ACHN (cell line): ENCODE measurements at places on chromosomes 7 and 10.
A peak's percentile ranks its signal among the peaks of the same experiment; 100 is the strongest.

GRCh38 chr7:132758986-132759385, 182.7 kb upstream of the PLXNA4 start:
- DNase-seq: no peak

- no peak for DNase-seq
Observed at GRCh38 chr10:71396084-71396710, 523 bp upstream of the CDH23 start.

GRCh38 chr10:100744987-100745881, at the start of gene PAX2:
TSS of gene PAX2 (plus strand) at chr10:100745582. CDS start at chr10:100746261, 679 bp downstream.
- DNase-seq: peak; percentile 90

DNA sequence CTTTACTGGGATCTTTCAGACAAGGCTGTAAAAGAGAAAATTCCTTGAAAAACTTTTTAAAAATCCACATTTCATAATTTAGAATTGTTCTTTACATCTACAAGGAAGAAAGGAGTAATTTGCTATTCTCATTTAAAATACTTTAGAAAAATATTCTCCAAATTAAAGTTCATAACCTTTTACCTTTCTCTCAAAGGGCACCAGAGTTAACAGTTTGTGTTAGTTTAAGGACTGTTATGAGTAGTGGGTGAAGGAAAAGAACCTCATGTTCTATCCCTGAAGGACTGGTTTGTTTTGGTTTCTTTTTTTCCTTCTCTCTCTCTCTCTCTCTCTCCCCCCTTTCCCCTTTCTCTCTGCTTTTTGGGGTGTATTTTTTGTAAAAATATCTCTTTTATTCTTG, 4.1 kb downstream of the AGMO start:
- peak; percentile 20 for DNase-seq

DNA sequence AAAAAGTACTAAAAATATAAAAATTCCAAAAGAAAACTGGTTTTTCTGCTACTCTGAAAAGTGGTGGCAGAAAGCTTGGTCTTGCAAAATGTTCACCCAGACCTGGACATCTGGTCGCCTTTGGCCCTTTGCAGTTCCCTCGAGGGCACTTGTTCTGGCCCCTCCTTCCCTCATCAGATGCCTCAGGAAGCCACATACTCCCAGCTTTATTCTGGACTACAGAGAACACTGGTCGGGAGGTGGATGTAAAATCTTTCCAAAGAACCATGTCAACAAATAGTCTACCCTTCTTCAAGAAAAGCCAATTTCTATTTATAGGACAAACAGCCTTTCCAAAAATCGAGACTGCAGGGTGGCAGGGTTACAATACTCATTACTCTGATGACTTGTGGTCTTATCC, 726.1 kb downstream of the TNS3 start:
- DNase-seq: no peak

GRCh38 chr10:44779511-44779910, 131.6 kb upstream of the TMEM72 start:
- no peak for DNase-seq

GRCh38 chr10:1558906-1559305, 178.4 kb downstream of the ADARB2 start:
- no peak for DNase-seq

GRCh38 chr7:134320201-134320600, 3.5 kb upstream of the SLC35B4 start:
- peak; percentile 60 for DNase-seq

GRCh38 chr7:98464558-98464940, 63.7 kb upstream of the BAIAP2L1 start:
- DNase-seq: no peak

DNA sequence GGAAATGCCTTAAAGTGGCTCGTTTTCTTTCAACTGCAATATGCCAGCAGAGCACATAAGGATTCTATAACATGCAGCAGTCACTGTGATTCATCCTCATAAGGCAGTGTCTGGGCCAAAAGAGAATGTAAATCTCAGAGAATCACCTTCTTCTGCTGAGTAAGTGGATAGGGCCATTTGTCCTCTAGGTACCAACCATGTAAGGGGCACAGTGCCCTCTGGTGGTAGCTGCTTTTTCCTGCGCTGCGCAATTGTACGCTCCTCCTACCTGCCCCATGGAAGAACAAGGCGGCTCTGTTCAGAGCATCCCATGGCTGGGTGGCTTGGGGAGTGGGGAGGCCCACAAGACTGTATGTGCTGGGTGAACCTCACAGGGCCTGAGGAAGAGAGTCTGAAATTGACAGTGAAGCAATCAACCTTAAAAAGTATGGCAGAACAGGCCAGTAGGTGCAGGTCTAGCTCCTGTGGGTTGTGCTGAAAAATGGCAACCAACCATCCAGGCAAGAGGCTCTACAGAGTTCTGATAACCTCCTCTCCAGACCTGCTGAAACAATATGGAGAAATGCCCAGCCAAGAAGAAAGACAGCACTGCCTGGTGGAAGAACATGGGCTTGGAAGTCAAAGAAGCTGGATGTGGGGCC, 78.6 kb upstream of the C10orf90 start:
- DNase-seq: peak; percentile 67

DNA sequence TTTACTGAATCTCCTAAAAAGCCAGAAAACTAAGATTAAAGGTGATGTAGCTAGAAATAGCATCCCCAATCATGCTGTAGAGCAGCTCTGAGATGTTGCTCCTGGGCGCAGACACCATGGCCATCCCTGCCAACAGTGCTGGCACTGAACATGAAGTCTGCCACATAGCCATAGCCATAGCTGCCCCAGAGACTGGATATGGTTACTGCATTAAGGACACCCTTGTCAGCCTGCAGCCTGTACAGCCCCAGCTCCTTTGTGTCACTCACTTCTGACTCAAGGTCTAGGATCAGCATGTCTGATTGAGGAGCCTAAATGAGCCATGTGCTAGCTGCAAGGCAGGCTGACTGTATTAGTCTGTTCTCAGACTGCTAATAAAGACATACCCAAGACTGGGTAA, 284.6 kb downstream of the RPS24 start:
- DNase-seq: no peak

- peak; percentile 85 for DNase-seq
Observed at GRCh38 chr7:158431941-158432347, 155.7 kb downstream of the PTPRN2 start.

GRCh38 chr7:3931843-3932242, 630.8 kb downstream of the SDK1 start:
- no peak for DNase-seq

GRCh38 chr7:95828824-95829790, 56.8 kb downstream of the DYNC1I1 start:
- no peak for DNase-seq

DNA sequence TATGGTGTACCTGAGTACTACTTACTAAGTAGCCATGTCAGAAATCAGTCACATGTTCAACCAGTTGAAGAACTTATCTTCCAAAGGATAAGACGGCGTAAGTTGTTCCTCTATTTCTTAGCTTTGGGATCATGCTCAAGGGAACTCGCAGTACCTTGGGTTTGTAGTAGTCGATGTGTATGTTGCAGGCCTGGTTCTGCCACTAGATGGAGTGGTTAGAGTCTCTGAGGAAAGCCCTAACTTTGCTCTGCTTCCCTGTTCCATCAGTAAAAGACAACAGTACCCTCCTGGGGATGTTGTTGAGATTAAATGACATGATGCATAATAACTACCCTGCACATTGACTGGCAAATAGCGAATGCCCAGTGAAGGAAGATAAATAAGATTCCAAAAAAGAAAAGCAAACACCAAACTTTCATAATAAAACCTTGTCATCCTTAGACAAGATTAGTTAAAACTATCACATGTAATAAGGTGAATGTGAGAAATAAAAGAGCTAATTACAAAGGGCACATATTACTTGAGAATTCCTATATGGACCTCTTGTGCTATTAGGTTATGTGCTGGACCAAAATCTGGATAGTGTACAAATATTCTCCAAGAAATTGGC, 165.9 kb downstream of the ABCA13 start:
- peak; percentile 41 for DNase-seq

- DNase-seq: no peak
Observed at GRCh38 chr7:110943701-110944345, 147.1 kb upstream of the LRRN3 start.

- DNase-seq: peak; percentile 90
Observed at GRCh38 chr10:100286051-100287033, at the start of gene BLOC1S2. TSS of gene BLOC1S2 (minus strand) at chr10:100286680. CDS start at chr10:100286659, 21 bp downstream.

GRCh38 chr10:1782841-1783240, 45.5 kb upstream of the ADARB2 start:
- no peak for DNase-seq

DNA sequence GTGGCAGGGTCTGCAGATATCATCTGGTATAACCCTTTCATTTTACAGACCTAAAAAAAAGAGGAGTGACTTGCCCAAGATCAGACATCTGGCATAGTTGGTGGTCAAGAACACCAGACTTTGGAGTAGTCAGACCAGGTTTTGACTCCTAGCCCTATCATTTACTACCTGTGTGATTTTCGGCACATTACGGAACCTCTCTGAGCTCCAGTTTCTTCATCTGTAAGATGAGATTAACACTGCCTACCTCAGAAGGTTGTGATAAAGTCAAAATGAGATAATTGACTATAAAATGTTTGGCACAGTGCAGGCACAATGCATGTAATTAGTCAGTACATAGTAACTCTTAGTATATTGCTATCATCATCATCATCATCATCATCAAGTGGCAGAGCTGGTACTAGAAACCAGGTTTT, 1.2 kb downstream of the STRIP2 start:
- DNase-seq: no peak

- no peak for DNase-seq
Observed at GRCh38 chr10:122998360-122998917, 10.2 kb downstream of the IKZF5 start.

DNA sequence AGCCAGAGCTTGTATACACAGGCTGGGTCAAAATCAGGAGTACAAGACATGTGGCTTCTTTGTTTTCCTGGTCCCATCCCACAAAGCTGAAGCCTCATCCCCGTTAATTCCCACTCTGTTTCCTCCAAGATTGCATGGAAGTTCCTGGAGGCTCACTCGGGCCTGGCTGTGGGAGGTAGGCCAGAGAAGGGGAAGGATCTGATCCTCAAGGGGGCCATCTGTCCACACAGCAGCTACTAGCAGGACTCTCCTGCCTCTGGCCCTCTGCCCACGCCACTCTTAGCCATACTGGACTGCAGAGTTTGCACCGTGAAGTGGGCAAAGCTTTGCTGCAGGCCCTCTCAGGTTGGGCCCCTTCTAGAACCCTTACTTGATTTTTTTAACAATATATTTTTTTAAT, 160.6 kb downstream of the FGFR2 start:
- no peak for DNase-seq

- DNase-seq: no peak
Observed at GRCh38 chr10:44024356-44025116, 360.4 kb downstream of the CXCL12 start.

DNA sequence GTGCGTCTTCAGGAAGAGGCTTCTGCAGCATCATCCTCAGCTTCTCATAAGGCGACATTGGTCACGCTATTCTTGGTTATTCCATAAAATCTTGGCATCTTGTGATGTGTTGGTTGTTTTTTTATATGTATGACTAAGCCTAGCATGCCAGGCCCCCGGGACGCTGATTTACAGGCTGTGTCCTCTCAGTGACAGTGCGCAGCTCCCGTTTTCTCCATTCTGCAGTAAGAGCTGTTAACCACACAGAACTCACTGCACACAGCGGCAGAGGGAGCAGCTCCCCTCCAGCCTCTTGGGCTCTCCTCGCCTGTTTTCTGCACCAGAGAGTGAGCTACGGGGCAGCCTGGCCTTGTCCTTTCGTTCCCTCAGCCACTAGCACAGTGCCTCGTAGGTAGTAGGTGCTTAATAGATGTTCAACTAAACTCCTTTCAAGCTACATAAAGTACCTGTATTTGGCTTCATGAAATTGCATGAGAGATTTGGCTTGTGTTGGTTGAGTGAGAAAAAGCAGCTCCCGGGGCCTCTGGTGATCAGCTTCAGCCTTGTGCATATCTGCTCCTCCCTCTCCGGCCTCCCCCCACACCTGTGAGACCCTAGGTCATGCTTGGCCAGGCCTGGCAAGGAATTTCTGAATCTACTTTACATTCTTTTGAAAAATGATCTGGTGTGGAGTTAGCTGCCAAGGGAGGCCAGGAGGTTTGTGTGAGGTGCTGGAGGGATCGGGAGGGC, 116.2 kb downstream of the WDR37 start:
- DNase-seq: no peak

GRCh38 chr10:77977016-77977415, 50.5 kb upstream of the DLG5 start:
- no peak for DNase-seq

DNA sequence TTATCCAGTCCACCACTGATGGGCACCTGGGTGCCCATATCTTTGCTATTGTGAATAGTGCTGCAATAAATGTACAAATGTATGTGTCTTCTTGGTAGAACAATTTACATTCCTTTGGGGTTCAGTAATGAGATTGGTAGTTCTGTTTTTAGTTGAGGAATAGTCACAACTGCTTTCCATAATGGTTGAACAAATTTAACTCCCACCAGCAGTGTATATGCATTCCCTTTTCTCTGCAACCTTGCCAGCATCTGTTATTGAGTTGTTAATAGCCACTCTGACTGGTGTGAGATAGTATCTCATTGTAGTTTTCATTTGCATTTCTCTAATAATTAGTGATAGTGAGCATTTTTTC, 27.8 kb downstream of the COA1 start:
- no peak for DNase-seq

DNA sequence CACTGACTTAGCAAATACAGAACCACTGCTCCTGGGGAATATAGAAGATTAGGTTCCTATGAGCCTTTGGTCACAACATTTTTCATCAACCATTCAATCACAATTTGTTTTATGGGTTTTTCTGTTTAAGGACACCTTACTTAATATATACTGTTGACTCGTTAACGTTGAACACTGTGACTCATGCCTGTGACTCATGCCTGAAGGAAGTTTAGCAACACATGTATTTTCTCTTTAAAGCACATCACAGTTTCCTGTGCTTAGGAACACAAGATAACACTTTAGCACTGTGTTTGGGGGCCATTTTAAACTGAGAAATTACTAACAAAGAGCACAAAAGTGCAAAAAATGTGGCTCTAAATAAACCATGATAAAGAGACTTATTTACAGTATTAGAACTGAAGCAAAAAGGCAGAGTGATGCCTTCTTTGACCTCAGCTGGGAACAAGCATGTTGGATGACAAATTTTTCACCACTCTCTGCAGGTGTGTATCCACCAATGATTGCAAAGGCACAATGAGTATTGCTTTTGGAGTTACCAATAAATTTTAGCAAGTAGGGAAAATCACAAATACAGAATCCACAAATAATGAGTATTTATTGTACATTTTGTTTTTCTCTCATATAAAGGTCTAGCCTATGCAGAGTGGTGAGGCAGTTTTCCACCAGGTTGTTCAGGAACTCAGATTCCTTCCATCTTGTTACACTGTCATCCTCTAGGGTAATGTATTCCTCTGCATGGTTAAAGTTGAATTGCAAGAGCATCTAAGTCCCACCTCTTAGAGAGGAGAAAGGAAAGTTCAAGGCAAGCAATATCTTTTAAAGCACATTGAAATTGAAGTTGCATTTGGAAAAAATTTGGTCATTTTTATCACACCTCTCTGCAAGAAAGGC, 7.3 kb downstream of the FGFBP3 start:
- peak; percentile 80 for DNase-seq

GRCh38 chr10:120702032-120702431, 149.1 kb upstream of the WDR11 start:
- no peak for DNase-seq

- DNase-seq: no peak
Observed at GRCh38 chr7:47734949-47735291, 153.0 kb upstream of the TNS3 start.
